ENCODE measurements at places on chromosomes 5 and 9.

- peak; percentile 80 for DNase-seq
Observed at GRCh38 chr5:38193015-38193581, 65.3 kb upstream of the EGFLAM start.

DNA sequence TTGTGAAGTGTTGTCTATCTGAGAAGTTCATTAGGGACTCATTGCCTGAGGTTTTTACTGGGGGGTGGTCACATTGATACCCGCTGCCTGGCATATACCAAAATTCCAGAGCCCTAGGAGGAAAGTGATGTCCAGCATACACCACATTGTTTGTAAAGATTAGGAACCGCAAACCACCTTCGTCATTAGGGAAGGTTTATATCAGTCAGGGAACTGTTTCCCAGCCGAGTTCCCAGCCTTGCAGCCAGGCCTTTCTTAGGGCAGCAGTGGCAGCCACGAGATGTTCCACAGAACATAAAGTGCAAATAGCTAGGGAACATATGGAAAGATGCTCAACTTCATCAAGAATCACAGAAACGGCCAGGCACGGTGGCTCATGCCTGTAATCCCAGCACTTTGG is 40.4 kb upstream of the NRARP start:
- DNase-seq, result no peak

DNA sequence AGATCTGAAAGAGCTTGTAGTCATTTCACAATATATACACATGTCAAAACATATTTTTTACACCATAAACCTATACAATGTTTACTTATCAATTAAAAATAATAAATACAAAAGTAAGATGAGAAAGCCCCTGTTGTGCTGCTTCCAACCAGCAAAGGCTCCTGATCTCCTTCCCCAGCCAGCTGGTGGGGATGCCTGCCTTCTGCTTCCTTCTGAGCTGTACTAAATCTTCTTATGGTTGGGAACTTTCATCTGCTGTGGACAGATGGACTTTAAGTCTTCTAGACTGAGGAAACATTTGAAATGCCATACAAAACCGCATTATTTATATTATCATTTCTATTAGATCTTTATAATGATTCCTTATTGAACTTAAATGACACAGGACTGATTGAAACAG is 745.3 kb upstream of the CHD1 start:
- no peak for DNase-seq

GRCh38 chr5:99600952-99601351 is 672.1 kb upstream of the CHD1 start:
- DNase-seq, result no peak

DNA sequence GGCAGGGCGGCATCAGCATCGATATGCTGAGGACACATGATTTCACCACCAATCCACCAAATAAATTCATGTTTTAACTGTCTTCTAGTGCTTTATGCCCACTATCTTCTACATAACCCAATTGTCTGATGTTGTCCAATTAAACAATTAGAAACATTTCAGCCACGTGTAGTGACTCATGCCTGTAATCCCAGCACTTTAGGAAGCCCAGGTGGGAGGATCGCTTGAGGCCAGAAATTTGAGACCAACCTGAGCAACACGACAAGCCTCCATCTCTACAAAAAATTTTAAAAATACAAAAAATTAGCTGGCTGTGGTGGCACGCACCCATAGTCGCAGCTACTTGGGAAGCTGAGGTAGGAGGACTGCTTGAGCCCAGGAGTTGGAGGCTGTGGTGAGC is 128.1 kb downstream of the MYO10 start:
- no peak for DNase-seq

- no peak for DNase-seq
Observed at GRCh38 chr5:167658889-167659288, 632.6 kb upstream of the WWC1 start.

DNA sequence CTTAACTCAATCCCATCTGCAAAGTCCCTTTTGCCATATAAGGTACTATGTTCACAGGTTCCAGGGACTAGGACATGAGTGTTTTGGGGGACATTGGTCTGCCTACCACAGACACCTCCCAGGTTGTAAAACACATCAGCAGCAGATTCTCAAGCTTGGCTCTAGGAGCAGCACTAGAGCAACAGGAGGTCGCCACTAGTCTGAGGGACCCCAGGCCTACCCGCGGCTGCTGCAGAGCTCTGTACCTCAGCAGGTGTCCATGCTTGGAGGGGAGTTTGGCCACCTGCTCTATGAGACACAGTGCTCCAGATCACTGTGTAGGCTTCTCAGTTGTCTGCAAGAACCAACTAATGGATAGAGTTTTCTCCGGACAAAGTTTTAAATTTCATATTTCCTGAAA is 262.2 kb upstream of the ARRDC3 start:
- DNase-seq, result no peak

All from H4 (cell line).